MG63 (cell line): ENCODE measurements at places on chromosomes 6 and 20.

GRCh38 chr6:164021589-164022250 is 607.2 kb downstream of the QKI start:
- DNase-seq = no peak

- no peak for DNase-seq
These were observed 28.3 kb downstream of the C6orf132 start for GRCh38 chr6:42113936-42114636.

DNA sequence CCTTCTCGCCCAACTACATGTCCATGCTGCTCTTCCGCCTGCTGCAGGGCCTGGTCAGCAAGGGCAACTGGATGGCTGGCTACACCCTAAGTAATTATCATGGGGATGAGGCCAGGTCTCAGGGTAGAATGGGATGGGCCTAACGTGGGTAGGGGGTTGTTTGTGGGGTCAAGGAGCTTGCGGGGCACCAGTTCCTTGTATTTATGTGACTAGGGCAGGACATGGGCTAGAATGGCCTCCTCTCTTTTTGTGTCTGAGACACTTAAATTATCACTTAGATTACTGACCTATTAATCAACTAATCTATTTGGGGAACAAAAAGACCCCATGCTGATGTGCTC is 10.7 kb downstream of the SLC22A1 start:
- DNase-seq = no peak

GRCh38 chr6:150992703-150993102 is 127.2 kb downstream of the MTHFD1L start:
- no peak for DNase-seq

DNA sequence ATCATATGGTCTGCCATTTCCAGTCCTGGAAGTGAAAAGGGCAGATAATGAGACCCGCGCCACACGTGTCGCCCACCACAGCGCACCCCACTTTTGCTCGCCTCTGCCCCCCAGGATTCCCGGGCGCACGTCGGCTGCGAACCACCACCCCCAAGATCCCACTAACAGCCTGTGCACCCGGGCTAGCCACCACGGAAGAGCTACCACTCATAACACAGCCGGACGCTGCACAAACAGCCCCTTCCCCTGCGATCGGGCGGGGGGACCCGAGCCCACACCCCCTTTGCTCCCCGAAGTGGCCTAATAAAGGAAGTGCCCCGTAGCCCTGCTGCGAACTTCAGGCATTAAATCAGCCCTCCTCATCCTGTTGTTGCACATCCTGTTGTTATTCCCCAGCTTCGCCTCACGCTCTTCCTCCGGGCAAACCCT is 506 bp downstream of the CITED2 start:
- DNase-seq = no peak

DNA sequence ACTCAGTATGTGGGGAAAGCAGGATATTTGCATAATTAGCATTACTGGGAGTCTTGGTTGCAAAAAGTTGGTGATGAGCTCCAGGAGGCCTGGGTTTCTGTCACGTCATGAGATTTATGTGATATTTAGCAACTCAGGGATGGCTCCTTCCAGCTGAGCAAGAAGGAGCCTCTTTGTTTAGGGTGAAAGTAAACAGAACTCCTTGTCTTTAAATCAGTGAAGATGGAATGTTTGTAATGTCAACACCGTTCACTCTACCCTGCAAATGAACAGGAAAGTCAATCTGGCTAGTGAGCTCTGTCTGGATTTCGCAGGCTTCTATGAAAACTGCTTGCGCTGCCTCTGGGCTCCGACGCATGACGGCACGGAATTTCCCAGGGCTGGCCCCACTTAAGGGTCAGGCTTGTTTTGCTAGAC is 86.9 kb downstream of the PXDC1 start:
- DNase-seq = no peak

DNA sequence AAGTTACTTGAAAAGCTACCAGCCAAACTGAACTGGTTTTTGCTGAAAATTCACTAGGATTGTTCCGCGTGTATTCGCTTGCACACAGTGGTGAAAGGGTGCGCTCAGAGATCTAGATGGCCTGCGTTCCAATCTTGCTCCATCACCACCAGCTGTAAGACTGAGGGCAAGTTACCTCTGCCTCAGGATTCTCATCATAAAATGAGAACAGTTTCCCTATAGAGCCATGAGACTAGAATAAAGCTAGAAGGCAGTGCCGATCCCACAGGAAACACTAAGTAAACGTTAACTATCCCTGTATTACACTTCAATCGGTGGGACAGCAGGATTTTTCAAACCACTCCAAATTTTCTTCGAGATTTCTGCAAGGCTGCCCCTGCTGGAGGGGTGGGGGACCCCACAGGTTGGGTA is 838 bp downstream of the AHCY start:
- DNase-seq = peak; percentile 9

GRCh38 chr6:165875946-165876345 is 212.9 kb upstream of the PDE10A start:
- peak; percentile 15 for DNase-seq

DNA sequence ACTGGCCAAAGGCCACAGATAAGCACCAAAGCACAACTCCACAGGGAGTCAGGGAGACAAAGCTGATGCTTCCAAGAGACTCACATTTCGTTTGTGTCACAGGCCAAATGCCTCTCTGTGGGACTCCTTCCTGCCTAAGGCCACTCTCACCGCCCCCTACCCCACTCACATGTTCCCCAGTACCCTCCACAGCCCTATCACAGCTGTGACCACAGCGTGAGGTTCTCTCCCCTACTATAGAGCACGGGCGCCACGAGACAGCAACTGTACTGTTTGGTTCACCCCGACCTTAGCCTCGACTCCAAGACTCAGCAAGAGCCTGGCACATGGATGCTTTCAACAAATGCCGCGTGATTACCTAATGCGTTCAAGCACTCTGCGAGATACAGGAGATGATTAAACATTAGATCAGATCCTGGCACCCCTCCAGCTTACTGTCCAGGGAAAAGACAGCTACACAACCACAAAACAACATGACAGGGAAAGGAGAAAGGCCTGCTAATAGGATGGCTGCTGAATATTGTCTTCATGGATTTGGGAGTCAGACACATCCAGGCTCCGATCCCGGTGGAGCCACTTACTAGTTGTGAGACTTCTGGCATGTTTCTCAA is 105.5 kb downstream of the AGPAT4 start:
- DNase-seq = peak; percentile 94

- no peak for DNase-seq
These were observed 19.3 kb downstream of the COL9A3 start for GRCh38 chr20:62835931-62836861.

DNA sequence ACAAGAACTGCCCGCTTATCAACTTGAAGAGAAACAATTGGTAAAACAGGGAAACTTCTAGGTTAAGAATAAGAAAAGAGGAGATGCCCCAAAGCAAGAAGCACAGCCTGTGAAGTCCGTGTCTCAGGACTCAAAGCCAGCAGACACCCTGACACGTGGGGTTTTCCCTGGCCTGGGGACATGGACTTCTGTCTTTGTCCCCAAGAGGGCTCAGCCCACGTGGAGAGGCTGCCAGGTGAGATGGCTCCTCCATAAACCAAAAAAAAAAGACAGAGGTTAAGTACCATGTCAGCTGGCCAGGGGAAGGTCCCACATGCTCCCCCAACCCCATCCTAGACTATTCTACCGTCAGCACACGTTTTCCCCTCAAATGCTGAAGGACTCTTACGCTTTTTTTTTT is 9.9 kb downstream of the SERPINB6 start:
- DNase-seq = no peak

- no peak for DNase-seq
These were observed 33.8 kb downstream of the FKBP5 start for GRCh38 chr6:35654883-35655282.

- DNase-seq = no peak
These were observed 540 bp downstream of the SGK2 start for GRCh38 chr20:43559147-43559987.

- no peak for DNase-seq
These were observed 5.6 kb downstream of the NXT1 start for GRCh38 chr20:23356203-23356602.

DNA sequence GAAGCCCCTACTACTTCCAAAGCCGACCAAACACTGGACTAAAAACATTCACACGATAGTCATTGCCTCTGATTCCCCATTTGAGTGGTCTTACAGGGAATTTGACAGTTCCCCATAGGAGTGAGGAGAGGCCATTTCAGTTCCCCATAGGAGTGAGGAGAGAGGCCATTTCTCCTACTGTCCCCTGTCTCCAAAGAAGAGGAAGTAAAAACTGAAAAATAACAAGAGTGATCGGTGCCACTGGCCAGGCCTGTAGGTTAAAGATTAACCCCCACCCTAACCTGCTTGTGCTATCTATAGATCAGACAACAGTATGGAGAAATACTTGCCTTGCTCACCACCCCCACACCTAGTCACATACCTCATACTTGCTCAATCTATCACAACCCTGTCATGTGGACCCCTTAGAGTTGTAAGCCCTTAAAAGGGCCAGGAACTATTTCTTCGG is 204.0 kb upstream of the MOCS1 start:
- no peak for DNase-seq

DNA sequence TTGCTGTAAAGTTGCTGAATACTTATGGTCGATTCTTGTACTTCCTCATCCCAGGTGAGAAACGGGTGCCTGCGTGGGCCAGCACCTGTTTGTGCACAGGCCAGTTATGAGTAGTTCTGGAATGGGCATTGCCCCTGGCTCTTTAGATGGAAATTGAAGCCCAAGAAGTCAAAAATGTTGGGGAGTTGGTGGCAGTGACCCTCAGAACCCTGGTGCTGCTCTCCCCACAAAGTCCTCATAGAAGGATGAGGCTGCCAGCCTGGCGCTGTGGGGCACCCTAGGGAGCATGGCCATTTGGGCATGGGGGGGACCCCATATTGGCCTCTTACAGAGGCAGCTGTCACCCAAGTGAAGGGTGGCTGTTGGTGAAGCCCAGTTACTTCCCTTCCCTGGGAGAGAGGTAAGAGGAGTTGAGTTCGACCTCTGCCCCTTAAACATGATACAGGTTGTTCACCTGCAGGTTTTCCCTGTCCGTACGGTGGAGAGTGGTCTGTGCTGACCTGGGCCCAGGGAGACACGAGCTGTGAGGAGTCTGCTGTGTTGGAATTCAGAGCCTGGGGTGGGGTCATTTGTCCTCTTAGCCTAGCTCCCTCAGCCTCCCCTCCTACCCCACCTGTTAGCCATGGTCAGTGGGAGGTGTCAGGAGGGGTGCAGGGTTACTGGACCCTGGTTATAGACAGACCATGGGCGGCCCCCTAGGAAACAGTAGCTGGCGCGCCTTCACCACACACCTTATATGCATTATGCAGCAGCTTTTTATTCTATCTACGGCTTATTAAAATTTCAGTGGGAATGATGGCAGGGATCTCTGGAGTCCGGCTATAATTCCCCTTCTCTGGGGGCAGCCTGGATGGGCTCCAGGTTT is 4.9 kb downstream of the HMGA1 start:
- no peak for DNase-seq

- no peak for DNase-seq
These were observed 13.7 kb downstream of the SLC13A3 start for GRCh38 chr20:46637427-46638133.

- no peak for DNase-seq
These were observed 8.3 kb upstream of the PDE10A start for GRCh38 chr6:165671222-165671768.

GRCh38 chr6:149929422-149929821 is 6.5 kb upstream of the RAET1G start:
- no peak for DNase-seq
